ENCODE measurements at places on chromosomes 2 and 18.

- DNase-seq: no peak
Observed at GRCh38 chr2:11146076-11146475, 9.2 kb upstream of the SLC66A3 start.

- DNase-seq: no peak
Observed at GRCh38 chr2:187989925-187990623, 301.6 kb upstream of the GULP1 start.

DNA sequence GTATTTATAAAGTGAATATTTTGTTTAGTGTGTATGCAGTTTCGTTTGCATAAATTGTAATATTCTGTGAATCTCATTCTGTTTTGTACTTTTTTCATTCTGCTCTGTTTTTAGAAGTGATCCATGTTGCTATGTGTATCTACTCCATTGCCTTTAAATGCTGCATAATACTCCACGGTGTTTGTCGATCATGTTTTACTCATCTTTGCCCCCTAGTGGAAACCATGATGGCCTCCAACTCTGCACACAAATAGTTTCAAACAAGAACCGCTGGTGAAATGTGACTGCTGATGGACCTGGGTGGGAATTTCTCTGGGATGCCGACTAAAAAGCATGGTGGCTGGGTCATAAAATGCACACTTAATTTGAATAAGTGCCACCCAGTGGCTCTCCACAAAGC, 32.0 kb upstream of the SKOR2 start:
- peak; percentile 25 for DNase-seq

DNA sequence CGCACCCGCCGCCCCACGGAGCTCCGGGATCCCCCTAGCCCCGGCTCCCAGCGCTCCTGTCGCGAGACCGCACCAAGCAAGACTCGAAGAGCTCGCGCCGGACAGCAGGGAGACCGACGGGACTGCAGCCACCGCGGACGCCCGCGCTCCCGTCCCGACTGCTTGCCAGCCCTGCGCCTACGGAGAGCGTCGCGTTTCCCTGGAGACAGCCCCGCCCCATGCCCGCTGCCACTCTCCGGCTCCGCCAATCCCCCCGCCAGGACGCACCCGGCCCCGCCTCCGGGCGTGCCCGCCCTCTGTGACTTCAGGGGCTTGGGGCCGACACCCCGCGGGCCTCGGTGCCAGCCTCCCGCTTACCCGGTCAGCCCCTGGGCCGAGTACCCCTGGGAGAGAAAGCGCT, at the start of gene ANKMY1:
TSS of gene ANKMY1 (minus strand) at position 181 of the 400 bp plus-strand sequence. CDS start 653 bp downstream, outside the sequence.
- peak; percentile 79 for DNase-seq

GRCh38 chr18:45540125-45540524, 75.2 kb upstream of the SLC14A2 start:
- DNase-seq: no peak

DNA sequence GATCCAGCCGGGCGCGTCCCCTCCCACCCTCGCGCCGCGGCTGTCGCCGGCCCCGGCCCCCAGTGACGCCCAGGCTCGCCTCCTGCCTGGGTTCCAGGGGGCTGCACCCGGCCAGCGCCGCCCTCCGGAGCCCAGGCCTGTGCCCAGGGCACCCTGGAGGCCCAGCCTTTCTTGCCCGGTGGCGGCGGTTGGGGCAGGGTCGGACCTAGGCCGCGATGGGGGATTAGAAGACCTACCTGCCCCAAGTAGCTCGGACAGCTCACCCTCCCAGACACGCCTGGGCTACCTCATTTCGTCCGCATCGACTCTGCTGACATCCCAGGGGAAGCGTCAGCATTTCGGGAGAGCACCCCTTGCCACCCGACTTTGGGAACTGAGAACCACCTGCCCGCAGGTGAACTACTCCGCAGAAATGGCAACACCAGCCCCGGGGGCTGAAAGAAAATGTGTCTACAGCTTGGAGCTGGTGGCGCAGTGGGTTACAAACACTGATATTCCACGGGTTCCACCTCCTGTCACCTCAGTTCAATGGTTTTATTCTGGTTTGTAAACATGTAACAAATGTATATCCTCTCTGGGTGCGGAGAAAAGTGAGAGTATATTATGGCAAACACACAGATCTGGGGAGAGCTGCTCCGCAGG, 834 bp upstream of the ARL4C start:
- DNase-seq: no peak

DNA sequence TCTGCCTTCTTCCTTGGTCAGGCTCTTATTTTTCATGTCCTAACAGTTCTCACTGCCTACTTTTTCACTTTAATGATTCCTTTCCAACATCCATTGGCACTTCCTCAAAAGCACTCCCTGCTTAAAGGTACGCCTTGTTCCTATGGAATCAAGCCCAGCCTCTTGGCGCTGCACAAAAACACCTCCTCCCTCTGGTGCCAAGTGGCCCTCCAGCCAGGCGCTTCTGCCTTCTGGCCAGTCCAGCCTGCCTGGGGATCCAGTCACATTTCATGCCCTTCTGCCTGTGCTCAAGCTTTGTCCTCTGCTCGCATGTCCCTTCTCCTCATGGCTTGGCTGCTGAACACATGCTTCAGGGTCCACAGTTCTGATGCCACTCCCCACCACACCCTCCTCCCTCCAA, 6.3 kb downstream of the TPRKB start:
- no peak for DNase-seq

DNA sequence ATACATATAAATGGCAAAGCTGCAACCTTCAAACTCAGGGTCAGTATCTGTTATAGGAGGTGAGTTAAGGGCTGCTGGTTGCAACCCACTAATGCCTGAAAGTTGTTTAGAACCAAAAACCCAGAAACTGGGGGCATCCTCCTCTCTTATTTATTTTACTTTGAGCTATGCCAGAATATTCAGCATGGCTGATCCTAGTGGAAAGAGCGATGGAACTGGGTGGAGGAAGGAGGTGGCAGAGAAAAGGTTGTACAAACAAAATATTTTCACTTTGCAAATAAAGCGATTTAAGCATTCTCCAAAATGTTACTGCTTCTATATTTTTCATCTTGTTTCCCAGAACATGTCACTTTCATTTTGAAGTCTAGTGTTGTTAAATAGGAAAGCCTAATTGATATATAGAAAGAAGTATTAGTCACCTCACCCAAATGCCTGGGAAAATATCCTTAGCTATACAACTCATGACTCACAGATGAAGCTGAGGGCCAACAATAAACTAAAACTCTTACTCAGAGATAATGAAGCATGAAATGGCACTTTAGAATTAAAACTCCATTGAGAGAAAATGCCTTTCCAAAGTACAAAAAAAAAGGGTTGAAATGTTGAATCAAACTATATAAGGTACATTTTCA, 251.4 kb upstream of the UBE2E3 start:
- DNase-seq: no peak

- no peak for DNase-seq
Observed at GRCh38 chr2:30287190-30287840, 56.0 kb downstream of the LBH start.

DNA sequence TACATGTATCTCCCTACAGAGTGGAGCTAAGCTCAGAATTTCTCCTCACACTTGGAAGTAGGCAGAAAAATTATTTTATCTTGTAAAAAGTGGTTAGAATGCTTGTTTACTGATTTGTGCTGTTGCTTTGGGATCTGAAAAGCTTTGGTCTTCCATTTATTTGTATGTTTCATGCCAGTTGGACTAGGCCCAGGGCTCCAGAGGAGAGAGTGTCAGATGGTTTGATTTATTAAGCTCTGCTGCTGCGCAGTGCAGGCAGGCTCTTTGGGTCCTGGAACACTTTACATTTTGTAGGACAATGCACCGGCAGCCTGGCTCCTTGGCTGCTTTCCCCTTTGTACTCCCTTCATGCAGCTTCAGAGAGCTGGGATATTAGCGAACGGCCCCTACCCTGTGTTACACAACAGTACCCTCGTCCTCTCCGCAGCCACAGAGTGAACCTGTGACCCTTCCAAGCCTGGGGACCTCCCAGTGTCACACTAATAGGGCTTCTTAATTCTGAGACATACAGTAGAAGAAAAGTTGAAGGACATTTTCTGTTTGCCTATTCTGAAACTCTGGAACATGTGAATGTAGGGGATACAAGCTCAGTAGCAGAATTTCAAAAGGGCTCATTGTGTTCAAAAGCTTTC, 56.7 kb upstream of the EML6 start:
- DNase-seq: no peak

DNA sequence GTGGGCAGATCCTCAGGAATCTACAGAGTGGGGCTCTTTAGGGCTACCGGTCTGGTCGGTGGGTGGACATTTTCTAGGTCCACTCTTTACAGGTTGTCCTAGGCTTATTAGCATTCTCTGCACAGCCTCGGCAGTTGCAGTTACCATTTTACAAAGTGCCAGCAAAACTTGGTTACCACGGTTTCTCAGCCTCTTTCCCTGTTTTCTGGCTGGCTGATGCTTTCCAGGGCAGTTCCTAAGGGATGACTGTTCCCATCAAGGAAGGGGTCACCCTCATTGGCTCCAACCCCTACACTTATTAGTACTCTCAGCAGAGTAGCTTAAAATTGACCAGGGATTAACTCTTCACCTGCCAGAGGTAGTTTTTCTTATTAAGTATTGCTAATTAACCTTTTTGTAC, 2.0 kb upstream of the AQP4 start:
- no peak for DNase-seq

DNA sequence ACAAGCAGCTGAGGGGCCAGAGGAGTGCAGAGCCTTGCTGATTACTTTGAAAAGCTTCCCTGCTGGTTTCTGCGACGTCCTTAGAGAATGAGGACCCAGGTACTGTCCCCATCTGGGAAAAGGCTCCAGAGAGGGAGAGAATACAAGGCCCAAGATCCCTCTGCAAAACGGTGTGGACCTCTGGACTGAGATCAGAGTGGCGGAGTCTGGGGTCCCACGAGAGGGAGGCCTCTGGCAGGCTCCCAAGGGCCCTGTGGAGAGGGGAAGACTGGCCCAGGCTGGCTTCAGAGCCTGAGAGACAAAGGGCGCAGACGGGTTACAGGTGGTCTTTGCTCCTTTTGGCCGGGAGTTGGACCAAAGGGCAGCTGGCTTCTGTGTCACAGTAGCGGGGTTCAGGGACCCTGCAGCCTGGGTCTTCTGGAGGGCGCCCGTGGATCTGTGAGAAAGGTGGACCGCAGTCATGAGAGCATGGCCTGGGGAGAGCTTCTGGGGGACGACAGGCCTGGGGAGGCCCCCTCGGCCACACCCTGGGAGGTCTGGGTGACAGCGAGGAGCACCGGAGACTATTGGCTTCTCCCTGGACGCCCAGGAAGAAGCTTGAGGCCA, 805 bp downstream of the SNORC start:
- DNase-seq: no peak

DNA sequence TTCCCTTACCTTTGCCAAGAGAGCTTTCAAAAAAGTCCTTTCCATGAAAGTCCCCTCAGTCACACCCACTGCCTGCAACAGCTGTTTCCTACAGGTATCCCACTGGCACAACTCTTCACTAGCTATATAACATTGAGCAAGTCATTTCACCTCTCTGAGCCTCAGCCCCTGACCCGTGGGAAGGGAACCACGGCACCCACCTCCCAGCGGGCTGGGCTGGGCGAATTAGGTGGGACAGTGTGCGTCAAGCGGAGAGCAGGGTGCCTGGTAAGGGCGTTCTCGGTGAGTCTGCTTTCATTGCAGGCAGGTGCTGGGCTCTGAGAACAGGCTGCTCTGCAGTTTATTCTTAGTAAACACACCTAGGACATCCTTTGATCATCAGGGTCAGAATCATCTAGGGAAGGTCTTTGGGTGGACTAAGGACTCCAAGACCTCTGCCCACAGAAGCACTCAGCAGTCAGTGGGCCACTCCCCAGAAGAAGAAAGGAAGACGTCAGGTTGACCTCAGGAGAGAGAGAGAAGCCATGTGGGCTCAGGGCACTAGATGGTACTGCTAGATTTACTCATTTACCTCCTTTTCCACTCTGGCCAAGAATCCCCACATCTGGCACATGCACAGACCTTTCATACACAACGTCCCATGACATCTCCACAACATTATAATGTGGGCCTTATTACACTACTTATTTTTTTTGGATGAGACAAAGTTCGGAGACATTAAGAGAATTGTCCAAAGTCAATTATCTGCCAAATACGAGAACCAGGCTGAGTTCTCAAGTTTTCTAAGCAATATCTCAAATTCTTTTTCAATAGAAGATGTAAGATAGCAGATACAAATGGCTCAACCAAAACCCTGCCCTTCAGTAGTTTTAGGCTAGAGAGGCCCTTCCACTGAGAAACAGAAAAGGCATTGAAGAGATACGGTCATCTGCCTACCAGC, 79.9 kb downstream of the GALNT14 start:
- no peak for DNase-seq

- DNase-seq: no peak
Observed at GRCh38 chr2:73225513-73226360, 7.3 kb downstream of the PRADC1 start.

DNA sequence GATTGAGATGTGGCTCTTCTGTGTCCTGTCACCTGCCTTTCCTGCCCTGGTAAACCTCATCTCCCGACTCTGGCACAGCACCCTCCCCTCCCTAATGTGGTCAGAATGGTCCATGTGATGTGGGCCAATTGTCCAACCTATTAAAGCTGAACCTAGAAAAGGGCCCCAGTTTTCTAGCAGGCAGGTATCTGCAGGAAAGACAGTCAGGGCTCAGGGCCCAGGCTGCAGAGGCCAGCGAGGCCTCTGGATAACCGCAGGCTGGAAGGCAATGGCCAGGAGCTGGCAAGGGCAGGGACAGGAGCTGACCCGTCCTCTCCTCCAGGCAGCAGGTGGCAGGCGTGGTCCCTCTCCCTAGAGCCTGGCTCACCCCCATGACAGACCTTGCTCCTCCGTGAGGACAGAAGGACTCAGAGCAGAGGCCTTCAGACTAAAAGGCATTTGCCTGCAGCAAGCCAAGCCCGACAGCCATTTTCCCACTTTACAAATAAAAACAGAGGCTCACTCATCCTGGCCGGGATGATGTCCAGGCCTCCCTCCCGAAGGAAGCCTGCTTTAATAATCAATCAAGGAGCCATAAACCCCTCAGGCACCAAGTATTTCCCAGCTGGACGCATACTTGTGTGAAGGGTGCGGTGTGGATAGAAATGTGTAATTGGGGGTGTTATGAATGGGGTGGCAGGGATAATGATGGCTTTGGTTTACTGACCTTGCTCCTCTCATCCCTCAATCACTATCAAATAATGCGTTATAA, 107.1 kb downstream of the TWIST2 start:
- no peak for DNase-seq

DNA sequence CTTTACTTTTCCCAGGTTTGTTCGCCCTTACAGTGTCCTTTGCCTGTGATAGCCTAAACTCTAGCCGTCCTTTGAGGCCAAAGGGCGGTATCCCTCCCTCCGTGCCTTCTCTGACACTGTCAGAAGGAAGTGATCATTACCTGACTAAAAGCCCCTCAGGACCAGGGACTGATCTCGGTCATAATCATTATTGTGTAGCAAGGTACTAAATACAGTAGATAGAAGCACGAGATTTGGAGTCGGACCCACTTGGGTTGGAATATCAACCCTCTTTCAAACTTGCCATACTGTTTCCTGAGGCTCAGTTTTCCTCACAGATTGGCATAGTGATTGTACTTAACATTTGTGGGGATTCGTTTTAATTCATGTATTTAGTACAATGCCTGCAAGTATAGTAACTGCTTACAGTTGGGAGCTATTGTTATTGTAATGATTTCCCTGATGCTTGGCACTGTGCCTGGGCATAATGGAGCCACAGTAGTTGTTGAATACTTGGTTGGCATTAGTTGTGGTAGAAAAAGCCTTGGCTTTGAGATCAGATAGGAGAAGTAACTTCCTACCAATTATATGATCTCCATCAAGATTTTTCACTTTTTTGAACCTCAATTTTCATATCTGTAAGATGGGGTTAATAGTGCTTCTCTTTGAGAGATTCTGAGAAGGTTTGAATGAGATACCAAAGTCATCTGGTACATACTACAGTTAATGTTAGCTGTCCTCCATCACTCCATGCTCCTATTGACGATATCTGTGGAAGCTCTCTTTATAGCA, 836 bp downstream of the STK11IP start:
- no peak for DNase-seq

GRCh38 chr2:28336264-28336980, 56.2 kb upstream of the FOSL2 start:
- no peak for DNase-seq
